ENCODE measurements at places on chromosomes 6 and 20.

GRCh38 chr6:116364321-116364720 lies 6.4 kb upstream of the DSE start:
- DNase-seq = no peak

DNA sequence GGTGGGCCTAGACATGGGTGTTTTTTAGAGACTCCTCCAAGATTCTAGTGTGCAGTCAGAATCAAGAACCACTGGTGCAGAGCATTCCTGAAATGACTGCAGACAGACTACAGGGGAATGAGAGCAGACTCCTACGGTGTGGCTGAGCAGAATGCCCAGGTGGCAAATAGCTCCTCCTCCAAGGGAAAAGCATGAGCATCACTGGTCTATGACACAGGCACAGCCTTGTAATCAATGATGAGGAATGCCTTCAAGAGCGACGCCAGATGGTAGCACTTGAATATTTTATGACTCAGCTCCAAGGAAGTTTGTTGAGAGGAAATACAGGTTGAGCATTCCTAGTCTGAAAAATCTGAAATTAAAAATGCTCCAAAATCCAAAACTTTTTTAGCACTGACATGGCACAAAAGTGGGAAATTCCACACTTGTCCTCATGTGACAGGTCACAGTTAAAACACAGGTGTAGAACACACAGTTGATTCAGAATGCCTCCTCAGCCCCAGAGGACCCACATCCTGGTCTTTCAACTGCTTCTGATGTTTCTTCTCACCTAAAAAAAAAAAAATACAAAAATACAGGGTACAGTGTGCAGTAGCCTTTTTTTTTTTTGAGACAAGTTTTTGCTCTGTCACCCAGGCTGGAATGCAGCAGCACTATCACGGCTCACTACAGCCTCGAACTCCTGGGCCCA lies 10.6 kb upstream of the FAM8A1 start:
- no peak for DNase-seq

DNA sequence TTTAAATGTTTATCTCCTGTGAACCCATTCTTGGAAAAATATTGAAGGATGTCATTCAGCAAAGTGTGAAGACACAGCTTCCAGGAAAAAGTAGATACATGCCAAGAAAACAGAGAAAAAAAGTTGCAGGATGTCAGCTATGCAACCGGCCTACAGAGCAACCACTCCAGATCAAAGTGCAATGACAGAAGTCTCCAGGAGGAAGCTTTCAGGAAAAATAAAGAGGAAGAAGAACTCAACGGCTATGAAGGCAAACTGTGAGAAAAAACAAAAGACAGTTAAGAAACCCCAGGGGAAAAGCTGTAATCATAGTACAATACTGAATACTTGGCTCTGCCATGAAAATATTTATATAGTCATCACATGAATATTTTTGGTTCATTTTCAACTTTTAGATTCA lies 30.6 kb downstream of the REPS1 start:
- DNase-seq = no peak

- no peak for DNase-seq
Measured at GRCh38 chr6:139490482-139490881, 116.0 kb upstream of the CITED2 start.

GRCh38 chr6:20147469-20147868 lies 64.8 kb downstream of the MBOAT1 start:
- DNase-seq = no peak

DNA sequence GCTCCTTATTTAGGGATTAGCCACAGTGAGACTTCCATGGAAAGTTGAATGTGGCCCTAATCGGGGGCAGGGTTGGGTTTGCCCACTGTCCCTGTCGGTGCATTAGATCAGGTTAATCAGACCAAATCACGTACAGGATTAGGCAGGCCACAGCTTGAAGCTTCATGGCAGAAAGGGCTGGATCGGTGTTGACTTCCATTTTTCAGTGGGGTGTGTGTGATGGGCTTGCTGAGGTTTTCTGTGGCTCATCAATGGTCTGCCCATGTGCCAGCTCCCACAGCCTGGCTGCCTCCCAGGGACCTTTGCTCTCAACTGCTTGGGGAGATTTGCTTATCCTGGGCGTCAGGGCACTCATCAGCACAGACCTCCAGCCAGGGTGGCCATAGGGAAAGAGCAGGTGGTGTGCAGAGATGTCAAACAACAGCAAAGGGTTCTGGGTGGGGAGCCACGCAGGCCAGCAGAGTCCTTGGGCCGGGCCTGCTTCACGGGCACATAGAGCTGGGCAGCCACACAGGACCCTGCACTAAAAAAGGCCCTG lies 130.7 kb downstream of the TFAP2C start:
- no peak for DNase-seq

GRCh38 chr6:70753870-70754380 lies 86.2 kb downstream of the SMAP1 start:
- DNase-seq = no peak

- DNase-seq = no peak
Measured at GRCh38 chr6:158834675-158835385, 15.7 kb upstream of the EZR start.

- DNase-seq = no peak
Measured at GRCh38 chr6:11120271-11121005, 8.9 kb upstream of the ERVFRD-1 start.

GRCh38 chr6:28462401-28462800 lies 19.1 kb upstream of the ZSCAN23 start:
- no peak for DNase-seq

DNA sequence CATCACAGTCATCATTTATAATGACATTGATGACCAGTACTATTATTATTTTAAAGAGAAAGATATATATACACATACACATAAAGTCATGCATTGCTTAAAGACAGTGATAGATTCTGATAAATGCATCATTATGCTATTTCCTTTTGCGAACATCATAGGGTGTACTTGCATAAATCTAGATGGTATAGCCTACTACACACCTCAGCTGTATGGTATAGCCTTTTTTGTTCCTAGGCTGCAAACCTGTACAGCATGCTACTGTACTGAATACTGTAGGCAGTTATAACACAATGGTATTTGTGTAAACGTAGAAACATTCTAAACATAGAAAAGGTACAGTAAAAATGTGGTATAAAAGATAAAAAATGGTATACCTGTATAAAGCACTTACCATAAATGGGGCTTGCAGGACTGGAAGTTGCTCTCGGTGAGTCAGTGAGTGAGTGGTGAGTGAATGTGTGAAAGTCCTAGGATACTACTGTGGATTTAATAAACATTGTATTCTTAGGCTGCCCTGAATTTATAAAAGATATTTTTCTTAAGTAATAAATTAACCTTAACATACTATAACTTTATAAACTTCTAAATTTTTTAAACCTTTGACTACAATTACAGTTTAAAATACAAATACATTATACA lies 23.9 kb downstream of the QKI start:
- no peak for DNase-seq

- no peak for DNase-seq
Measured at GRCh38 chr6:92716638-92717037, 702.7 kb downstream of the EPHA7 start.

DNA sequence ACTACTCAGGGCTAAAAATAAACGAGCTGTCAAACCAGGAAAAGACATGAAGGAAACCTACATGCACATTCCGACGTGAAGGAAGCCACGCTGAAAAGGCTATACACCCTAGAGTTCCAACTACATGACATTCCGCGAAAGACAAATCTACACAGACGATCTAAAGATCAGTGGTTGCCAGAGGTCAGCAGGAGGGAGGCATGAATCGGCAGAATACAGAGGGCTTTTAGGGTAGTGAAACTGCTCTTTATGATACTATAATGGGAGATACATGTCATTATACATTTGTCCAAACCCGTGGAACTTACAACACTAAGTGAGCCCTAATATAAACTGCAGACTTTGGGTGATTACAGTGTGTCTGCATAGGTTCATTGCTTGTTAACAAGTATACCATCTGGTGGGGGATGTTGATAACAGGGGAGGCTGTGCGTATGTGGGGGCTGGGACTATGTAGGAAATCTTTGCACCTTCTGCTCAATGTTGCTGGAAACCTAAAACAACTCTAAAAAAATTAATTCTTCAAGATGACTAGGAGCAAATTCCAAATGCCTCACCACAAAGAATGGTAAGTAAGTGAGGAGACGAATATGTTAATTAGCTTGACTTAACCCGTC lies 132.2 kb upstream of the CDH4 start:
- DNase-seq = no peak

DNA sequence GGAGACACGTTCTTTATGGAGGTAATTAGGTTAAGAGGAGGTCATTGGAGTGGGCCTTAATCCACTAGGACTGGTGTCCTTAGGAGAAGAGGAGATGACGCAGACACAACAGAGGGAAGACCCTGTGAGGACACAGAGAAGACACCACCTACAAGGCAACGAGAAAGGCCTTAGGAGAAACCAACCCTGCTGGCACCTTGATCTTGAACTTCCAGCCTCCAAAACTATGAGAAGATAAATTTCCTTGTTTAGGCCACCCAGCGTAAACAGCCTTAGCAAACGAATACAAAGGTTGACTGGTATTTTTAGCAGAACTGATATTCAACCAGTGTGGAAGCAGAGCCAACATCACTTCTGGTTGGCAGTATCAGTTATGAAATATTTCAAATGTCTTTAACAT lies 75.2 kb downstream of the GFOD1 start:
- no peak for DNase-seq

GRCh38 chr6:113489952-113490746 lies 367.0 kb upstream of the MARCKS start:
- DNase-seq = no peak

- no peak for DNase-seq
Measured at GRCh38 chr6:120816794-120817193, 517.5 kb downstream of the TBC1D32 start.

DNA sequence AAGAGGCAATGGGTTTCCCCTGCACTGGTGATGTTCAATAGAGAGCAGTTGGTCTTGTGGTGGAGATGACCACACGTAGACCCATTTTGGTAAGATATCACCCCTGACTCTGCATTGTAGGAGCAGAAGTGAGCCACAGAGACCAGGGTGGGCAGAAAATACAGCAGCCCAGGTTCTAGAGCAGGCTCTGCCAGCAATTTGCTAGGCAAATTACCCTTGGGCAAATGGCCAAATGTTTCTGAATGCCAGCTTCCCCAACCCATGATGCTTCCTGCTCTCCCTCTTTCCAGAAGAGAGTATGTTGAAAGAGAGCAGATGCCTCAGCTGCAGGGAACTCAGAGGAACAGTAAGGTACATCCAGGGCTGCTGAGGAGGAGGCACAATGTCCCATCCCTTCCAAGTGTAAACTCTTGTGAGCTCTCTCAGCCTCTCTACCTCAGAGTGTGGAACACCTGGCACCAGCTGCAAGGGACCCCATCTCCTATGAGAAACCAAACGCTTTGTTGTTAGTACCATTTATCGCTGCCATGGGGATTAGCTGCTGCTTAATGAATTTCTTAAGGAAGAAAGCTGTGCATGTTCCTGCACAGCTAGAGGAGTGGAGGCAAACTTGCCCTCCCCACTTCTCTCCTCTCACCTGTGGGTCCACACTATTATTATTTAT lies 317.5 kb upstream of the MOCS1 start:
- no peak for DNase-seq

DNA sequence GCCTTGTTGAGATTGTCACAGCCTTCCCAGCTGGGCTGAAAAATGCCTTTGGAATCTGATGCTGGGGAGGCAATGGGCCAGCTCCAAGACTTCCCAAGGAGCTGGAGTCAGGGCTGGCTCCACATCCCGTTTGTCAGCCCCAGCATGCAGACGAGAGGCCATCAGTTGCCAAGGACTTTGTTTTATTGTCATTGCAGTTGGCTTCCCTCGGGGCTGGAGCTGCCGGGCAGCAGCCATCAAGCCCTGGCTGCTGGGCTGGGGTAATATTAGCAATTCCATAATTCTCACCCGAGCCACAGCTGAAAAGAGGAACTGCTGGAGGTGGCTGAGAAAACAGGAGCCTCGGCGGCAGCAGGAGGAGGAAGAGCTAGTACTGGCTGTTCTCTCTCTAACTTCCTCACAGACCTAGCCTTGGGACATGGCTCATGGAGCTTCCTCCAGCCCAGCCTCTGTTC lies 182.5 kb downstream of the CDC5L start:
- no peak for DNase-seq

DNA sequence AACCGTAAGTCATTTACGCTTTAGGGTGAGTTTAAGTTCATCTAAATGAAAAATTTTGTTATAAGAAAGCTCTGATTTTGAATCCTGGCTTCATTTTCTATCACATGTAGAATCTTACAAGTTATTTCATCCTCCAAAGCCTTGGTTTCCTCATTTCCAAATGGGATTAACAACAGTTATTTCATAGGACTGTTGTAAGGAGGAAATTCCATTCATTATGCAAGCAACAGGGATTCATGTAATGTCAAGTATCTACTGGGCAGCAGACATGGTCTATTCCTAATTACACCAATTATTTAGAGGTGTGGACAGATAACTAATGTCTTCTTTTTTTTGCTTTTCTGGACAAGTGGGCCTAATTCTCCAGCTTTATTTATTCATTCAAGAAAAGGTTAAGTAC lies 154.0 kb downstream of the PDSS2 start:
- DNase-seq = no peak

GRCh38 chr6:168171673-168172353 lies 92.8 kb upstream of the FRMD1 start:
- DNase-seq = no peak

DNA sequence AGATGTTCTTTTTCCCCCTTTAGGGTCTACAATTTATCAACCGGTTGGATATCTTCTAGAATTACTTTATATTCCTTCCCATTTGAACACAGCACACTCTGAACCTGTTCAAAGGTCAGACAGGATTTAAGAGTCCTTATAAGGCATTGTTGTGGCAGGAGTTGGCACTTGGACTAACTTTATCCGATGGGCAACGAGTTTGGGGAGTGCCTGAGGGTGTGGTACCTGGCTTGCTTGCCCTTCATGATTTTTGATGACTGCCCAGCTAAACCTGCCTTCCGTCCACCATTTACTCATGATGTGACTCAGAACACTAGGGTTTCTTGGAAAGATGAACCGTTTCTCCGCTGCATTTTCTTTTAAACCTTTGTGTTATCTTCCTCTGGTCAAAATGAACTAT lies 285.2 kb downstream of the FOXC1 start:
- no peak for DNase-seq

DNA sequence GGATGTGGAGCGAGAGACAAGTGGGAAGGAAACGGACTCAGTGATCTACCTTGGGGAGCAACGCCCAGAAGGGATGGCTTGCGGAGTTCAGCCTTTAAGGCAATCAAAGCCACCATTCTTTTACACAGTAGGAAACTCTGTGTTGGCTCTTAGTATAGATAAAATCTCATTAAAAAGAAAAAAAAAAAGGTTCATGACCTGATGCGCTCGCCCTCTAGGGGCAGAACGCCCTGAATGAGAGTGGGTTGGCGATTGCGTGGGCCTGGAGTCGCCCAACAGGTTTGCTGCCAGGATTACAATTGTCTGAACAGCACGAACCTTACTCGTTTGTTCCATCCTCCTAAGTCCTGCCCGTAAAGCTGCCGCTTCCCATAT lies 1.2 kb downstream of the TPD52L1 start:
- no peak for DNase-seq

GRCh38 chr6:679282-679681 lies 13.7 kb downstream of the EXOC2 start:
- DNase-seq = no peak

- no peak for DNase-seq
Measured at GRCh38 chr6:14035071-14035847, 82.3 kb upstream of the CD83 start.

- DNase-seq = no peak
Measured at GRCh38 chr6:43796903-43797890, 27.2 kb downstream of the VEGFA start.
